ENCODE measurements at places on chromosomes 7 and 10.

DNA sequence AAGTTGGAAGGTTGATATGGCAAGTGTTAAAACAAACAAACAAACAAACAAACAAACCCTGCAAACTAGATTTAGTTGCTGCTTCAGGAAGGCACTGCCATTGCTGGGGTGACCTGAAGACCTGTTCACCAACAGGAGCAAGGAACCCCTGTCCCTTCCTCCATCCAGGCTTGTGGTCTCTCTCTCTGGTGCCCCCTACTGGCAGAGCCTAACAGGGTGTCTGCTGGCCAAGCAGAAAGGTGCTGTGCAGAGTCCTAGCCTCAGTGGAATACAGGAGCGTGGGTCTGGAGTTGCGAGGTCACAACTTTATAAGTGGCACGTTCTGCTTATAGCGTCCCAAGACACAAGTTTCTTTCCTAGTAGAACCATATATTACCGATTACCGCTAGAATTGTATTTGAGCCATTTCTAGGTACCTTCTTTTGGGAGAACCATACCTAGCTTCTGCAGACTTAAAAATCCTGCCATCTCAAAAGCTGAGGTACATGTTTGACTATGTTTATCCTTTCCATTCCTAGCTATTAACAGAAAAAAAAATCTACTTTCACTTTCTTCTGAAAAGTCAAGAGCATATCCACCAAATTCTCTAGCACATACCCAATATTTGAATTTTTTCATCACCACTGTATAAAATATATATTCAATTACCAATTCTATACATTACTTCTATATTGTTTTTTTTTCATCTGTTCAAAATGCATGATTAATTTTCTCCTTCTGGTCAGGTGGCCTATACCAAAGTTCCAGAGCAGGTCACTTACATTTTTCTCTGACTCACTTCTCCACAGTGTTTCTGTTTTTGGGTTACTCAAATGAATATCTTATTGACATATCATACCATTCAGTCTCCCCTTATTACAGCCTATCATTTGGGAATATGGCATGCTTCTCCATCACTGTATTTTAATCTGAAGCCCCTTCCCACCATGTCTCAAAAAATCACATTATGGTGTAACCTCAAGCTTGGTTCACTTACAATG, 29.1 kb upstream of the CALD1 start:
- DNase-seq = peak; percentile 66

DNA sequence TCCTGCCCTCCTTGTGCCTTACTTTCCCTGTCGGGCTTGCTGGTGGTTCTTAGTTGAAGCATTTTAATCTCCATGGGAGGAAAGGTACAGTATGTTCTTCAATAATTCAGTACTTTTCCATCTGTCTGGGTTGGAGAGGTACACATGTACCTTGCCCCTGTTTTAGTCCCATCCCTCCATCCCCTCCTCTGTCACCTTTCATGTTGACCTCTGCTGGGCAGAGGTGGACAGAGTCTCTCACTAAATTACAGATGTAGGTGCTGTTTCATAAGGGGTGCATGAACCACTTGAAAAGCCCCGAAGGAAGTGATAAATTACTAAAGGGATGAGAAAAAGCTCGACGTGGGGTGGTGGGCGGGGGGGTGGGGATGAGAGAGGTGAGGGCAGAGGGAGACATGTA, 5.4 kb downstream of the AGFG2 start:
- DNase-seq = no peak

DNA sequence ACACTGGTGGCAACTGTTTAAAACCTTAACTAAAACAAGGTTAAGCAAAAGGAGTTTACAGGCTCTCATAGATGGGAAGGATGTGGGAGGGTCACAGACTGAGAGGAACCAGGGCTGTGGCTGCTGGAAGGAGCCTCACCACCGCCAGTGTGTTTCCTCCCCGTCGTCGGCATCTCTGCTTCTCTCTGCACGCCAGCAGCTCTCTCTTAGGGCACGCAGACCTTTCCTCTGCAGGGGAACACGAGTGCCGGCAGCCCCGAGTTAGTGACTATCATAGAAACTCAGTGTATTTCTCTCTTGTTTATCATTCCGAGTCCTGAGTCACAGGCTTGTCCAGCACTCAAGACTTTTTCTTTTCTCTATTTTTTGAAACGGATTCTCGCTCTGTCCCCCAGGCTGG, 8.1 kb upstream of the SH2D4B start:
- no peak for DNase-seq

DNA sequence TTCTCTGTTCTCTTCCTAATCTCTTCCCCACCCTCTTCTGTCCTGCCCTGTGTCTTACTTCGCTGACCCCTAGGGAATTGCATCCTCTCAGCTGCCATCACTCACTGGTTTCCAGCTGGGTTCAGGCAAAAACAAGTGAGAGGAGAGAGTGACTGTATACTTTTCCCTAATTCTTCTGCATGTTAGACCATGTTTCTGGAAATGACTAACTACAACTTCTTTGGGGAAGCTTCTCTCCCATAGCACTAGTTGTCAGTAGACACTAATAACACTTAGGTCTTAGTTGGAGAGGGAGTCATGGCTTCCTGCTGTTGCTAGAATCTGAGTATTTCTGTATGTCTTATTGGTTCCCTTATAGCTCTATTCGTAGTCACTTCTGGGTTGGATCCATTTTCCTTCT, 299.0 kb upstream of the FZD1 start:
- no peak for DNase-seq

DNA sequence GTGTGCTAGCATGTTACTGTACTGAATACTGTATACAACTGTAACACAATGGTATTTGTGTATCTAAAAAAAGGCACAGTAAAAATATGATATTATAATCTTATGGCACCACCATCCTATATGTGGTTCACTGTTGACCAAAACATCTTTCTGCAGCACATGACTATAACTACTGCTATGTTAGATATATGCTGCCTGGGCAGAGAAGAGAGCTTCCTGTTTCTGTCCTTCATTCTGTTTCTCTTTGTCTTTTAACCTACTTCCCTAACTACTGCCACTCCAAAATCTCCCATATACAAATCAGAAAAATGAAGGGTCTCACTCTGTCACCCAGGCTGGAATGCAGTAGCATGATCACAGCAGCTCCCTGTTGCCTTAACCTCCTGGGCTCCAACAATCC, 8.8 kb upstream of the FGL2 start:
- DNase-seq = no peak

GRCh38 chr7:16984375-16984774, 102.6 kb upstream of the AGR3 start:
- DNase-seq = no peak

DNA sequence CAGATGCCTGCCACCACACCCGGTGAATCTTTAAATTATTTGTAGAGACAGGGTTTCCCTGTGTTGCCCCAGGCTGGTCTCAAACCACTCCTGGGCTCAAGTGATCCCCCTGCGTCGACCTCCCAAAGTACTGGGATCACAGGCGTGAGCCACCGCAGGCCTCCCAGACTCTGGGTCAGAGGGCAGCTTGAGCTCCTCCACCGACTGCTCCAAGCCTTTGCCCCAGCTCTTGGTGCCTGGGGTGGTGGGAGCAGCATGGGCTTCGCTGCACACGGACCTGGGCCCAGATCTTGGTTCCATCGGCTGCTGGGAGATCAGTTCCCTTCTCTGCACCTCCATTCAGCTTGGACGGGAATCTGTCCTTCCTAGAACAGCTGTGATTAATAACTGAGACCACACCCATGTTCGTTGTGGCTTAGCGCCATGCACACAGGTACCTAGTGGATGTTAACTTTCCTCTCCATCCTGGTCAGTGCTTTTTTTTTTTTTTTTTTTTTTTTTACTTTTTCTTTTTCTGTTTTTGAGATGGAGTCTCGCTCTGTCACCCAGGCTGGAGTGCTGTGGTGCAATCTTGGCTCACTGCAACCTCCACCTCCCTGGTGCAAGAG, 125.3 kb downstream of the CUX1 start:
- DNase-seq = no peak

GRCh38 chr7:31258391-31258790, 82.1 kb downstream of the NEUROD6 start:
- DNase-seq = no peak

- DNase-seq = no peak
These were observed 711.3 kb downstream of the GRM8 start for GRCh38 chr7:126541406-126541805.

- peak; percentile 88 for DNase-seq
These were observed 440.8 kb downstream of the HTR7 start for GRCh38 chr10:90417029-90417428.
